ENCODE measurements at places on chromosomes 16 and 17.

- DNase-seq = no peak
Measured at GRCh38 chr17:79395545-79395944, 215.3 kb downstream of the RBFOX3 start.

GRCh38 chr16:73215678-73216377 is 167.9 kb upstream of the ZFHX3 start:
- no peak for DNase-seq

GRCh38 chr16:53611179-53611696 is 92.4 kb downstream of the RPGRIP1L start:
- DNase-seq = no peak

- no peak for DNase-seq
Measured at GRCh38 chr17:80836658-80836965, 155.0 kb upstream of the CHMP6 start.

- DNase-seq = no peak
Measured at GRCh38 chr17:69773081-69773480, 301.9 kb upstream of the KCNJ16 start.

Data from thymus (tissue), 14 donors.